ENCODE measurements at places on chromosomes 12 and 14.

DNA sequence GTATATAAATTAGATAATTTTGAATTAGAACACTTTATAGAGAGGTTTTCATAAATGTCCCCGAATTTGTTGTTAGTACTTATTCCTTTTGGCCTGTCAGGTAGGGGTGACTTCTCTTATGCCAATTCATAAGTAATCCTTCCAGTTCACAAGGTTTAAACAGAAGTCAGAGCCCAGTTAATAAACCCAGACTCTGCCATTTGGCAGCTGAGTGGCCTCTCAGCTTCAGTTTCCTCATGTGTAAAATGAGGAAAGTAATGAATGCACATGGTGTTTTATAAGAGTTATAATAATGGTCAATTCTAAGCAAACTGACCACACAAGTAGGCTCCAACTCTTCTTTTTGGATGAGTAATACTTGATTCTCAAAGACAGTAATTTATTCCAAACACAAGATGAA lies 10.3 kb downstream of the MTERF2 start:
- no peak for DNase-seq

- DNase-seq, result no peak
Measured at GRCh38 chr14:35346738-35347322, 54.6 kb downstream of the PSMA6 start.

DNA sequence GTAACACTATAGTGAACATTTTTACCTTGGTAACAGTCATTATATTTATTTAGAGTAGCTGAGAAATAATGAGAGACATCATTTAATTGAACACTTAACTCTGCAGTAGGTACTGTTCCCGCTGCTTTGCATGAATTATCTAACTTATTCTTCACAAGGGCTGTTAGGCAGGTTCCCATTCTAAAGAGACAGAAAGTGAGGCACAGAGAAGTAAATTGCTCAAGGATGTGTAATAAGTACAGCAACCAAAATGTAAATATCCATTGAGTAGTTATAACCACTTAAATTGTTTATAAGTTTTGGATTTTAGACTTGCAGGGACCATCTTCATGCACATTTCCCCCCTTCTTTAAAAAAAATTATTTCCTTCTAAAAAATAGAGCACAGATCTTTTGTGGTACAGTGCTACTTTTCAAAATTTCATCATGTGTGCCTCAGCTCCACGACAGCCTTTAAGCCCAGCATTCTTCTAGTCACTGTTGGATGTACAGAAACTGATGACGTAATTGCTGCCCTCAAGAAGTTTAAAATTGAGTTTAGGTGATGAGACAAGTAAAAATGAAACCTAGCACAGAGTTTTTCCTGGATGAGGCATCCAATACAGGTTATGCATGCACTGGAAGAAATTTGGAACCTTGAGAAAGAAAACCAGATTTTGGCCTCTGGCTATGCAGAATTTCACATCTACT lies 6.0 kb upstream of the MANSC4 start:
- no peak for DNase-seq

DNA sequence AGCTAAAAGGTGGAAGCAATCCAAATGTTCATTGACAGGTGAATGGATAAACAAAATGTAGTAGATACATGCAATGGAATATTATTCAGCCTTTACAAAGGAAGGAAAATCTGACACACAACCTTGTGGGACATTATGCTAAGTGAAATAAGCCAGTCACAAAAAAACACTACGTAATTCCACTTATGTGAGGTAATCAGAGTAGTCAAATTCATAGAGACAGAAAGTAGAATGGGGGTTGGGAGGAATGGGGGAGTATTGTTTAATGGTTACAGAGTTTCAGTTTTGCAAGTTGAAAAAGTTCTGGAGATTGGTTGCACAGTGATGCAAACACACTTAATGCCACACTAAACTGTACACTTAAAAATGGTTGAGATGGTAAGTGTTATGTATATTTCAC lies 62.8 kb downstream of the LIN52 start:
- DNase-seq, result no peak

- no peak for DNase-seq
Measured at GRCh38 chr14:105425823-105426247, 6.2 kb downstream of the MTA1 start.

- no peak for DNase-seq
Measured at GRCh38 chr12:20486233-20486632, 117.9 kb downstream of the PDE3A start.

- no peak for DNase-seq
Measured at GRCh38 chr12:12759234-12759915, 26.1 kb upstream of the APOLD1 start.

Measured in stimulated activated CD4-positive, alpha-beta T cell treated with anti-CD3 and anti-CD28 coated beads, Interleukin-1b, Interleukin-23, amount 100 ng/mL, for 4 hours (primary cell).